ENCODE measurements at places on chromosomes 6 and 20.

GRCh38 chr6:169145991-169146501, 107.6 kb downstream of the THBS2 start:
- DNase-seq = no peak

- DNase-seq = no peak
Observed at GRCh38 chr6:90216072-90216977, 80.3 kb downstream of the BACH2 start.

DNA sequence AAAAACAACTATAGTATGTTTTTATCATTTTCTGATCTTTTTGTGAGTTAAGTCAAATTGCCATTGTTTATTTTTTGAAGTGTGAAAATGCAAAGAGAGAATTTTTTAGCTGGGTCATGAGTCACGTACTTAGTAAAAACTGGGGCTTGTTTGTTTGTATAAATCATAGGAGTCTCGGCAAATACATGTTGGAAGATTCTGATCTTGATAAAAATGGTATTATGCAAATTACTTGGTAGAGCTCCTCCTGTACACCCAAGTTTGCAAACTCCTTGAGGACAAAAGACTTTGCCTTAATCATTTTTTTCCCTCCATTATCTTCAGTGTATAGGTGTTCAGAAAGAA, 25.8 kb downstream of the TBPL1 start:
- no peak for DNase-seq

DNA sequence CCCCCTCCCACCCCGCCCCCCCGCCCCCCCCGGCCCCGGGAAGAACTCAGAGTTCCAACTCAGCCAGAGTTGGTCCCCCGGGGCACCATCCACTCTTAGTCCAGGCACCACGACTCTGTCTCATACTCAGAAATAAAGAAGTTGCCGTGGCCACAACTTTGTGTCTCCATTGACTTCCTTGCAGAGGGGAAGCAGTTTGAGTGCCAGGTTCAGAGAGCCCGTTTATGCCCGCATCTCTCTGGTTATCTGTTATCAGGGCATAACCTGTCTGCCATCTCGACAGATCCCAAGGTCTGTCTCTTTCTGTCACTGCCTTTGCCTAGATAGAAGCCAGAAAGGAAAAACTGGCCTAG, 605 bp downstream of the CDC5L start:
- no peak for DNase-seq

DNA sequence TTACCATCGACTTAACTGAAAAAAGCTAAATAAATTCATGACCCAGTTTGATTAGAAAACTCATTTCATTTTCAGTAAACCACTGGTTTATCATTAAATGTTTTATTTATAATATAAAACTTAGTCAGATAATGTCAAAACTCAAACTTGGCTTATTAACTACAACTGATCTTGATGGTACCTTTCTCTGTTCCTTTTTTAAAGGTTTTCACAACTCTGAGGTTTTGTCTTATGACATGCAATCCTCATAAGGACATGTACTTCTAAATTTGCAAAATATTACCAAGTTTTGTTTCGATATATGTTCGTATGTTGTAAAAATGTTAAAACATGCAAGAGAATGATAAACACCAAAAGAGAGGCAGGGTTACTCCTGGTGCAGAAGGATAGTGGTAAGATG, 82.5 kb upstream of the PDE10A start:
- DNase-seq = no peak

DNA sequence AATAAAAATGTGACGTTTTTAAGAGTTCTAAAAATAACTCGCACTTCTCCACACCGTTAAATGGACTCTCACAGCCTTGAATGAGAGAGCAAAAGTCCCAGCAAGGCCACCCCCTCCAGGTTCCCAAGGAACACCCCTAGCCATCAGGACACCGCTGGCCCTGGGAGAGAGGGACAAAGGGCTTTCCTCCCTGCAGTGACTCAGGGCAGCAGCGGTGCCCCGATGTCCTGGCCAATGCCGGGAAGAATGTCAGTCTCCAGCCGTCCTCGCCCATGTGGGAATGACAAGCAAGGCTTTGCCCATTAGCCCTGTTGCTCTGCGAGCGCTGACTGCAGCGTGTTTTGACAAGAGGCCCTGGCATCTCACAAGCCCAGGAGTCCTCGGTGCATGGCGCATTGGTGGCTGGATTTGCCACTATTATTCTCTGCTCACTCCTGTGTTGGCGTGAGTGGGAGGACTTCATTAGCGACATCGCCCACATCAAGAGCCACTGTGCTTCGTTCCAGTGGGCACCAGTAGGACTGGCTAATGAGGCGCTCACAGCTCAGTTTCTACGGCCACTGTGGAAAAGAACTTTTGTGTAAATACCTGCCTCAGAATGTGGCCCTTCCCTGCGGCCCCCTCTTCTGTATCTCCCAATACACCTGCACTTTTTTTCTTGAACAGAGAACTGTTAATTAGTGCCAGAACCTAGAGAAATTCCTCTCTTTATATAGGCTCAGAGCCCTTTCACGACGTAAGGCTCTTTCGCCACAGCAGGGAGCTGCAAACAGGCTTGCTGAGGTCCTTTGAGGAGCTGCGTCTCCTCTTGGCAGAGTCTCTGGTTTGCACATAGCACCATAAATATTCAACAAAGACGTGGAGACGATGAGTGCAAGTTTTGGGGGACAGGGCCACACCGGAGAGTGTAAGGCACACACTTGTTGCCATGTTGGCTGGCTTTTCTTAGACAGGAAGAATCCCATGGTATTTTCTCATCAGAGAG, 336.6 kb downstream of the TAF4 start:
- DNase-seq = no peak

DNA sequence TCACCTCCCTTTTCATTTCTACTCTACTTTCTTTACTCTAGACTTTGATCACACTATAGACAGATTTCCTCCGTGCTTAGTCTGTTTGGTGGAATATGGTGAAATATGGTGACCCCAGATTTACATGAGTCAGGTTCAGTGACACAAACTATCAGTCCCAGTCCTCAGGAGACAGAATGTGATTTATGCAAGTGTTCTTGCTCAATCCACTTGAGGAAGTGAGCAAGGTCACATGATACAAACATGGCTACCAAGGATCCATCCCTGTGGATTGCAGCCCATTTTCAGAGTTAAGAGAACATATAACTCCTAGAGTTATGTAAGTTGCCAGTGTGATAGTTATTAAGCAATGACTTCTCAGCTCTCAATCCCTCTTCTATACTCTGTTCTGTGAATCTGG, 23.7 kb upstream of the TSHZ2 start:
- no peak for DNase-seq

Data from effector memory CD8-positive, alpha-beta T cell (primary cell).